ENCODE measurements at places on chromosomes 4 and X. TPM values are rescaled to one million over a fixed set of nuclear protein-coding genes. Genes with fewer than 3 reads are reported as not detected.

Gene CXCL3
- 2.7 TPM for total RNA-seq

Gene PF4V1
- total RNA-seq: not detected

Gene JADE1
- total RNA-seq: 8.5 TPM

Gene GPR143
- total RNA-seq: 0.93 TPM

Gene PPP1R2C
- not detected for total RNA-seq

Gene ANOS1
- total RNA-seq: 0.41 TPM

DNA sequence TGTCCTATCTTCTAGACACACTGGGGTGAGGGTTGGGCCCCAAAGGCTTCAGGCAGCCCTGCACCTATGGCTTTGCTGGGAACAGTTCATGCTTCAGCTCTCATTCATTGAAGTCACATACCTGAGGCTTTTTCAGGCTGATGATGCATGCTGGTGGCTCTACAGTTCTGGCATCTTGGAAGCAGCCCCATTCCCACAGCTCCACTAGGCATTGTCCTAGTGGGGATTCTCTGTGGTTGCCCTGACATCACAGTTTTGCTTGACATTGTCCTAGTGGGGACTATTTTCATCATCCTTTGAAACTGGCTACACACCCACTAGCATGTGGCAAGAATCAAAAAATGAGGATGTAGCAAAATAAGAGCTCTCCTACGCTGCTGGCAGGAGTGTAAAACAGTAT, 37.7 kb upstream of the C4orf17 start:
- no peak for DNase-seq

DNA sequence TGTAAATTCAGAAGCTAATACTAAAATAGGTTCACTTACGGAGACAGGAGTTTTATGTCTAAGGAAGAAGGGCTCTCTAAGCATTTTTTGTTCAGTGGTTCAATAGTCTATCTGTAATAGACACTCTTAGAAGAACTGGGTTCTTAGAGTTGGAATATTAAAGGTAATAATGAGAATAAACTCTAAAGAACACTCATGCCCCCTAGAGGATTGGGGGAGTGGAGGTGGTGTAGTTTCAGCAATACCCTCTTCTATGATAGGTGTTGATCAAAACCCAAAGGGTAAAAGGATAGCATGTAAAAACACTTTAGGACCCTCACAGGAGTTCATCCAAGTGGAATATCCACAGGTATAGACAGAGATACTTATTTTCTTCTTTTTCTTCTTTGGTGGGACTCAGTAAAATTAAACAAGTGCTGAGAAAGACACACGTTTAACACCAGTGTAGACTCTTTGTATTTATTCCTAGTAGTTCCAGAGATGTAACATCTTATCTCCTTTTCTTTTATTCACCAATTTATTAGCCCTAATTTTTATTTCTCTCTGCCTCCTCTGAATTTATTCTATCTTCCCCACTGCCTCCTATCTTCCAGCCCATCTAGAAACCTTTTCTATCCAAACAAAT, 25.7 kb upstream of the MND1 start:
- no peak for DNase-seq

GRCh38 chr4:10803713-10804343, 119.3 kb upstream of the CLNK start:
- no peak for DNase-seq

DNA sequence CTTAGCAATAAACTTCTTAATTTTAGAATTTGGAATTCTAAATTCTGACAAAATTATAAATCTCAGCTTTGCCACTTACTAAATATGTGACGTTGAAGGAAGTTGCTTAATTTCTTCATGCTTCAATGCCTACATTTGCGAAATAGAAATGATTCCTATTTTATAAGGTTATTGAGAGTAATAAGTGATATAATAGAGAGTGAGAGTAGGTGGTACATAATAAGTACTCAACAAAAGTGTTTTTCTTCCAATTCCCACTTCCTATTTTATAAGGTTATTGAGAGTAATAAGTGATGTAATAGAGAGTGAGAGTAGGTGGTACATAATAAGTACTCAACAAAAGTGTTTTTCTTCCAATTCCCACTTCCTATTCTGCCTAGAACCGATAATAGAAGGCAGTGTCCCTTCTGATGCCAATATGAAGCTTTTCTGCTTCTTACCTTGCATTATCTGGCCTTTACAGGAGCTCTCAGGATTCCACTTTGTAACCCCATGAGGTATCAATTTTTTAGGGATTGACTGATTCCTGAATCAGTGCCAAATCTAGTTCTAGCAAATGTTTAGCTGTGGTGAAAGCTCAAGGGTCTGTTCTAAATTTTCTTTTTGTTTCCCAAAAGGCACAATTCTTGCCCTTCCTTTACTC, 31.4 kb downstream of the VSIG4 start:
- no peak for DNase-seq

GRCh38 chr4:152094970-152095700, 334.3 kb upstream of the GATB start:
- no peak for DNase-seq

DNA sequence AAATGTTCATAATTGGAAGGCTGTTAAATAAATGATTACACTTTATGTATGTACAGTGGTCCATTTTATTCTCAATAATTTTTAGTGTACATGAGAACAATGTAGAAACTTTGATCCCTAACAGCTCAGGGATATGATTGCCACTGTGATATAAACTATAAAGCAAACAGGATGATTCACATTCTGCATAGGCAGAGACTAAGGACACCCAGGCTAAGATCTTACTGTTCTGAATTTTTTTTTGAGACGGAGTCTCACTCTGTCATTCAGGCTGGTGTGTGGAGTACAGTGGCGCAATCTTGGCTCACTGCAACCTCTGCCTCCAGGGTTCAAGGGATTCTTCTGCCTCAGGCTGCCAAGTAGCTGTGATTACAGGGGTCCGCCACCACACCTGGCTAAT, 186.6 kb downstream of the PDGFC start:
- no peak for DNase-seq

DNA sequence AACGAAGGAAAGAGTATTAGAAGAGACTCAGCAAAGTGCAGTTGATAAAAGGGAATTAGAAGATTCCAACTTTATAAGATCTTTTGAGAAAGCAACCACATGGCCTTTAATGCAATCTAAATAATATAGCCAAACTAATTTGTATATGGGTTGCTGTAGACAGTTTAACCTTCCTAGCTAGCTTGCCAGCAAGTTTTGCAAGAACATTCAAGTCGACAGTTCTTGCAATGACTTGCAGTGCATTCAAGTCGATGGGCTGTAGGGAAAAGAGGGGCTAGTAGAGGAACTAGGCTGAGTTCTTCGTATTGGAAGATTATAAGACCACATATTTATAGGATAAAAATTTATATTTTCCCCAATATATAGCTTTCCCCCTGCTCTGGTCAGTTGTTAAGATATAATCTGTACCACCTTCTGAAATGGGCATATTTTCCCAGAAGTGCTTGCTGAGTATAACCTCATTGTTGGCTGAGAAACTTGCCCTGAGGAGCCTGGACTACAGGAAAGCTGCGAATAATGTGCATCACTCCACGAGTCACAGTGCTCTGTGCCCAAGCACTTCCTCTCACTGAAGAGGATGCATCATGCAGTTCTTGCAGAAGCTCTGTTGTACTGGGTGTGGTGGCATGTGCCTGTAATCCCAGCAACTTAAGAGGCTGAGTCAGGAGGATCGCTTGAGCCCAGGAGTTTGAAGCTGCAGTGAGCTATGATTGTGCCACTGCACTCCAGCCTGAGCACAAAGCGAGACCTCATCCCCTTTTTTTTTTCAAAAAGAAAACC, 56.7 kb downstream of the DOCK11 start:
- DNase-seq: no peak

DNA sequence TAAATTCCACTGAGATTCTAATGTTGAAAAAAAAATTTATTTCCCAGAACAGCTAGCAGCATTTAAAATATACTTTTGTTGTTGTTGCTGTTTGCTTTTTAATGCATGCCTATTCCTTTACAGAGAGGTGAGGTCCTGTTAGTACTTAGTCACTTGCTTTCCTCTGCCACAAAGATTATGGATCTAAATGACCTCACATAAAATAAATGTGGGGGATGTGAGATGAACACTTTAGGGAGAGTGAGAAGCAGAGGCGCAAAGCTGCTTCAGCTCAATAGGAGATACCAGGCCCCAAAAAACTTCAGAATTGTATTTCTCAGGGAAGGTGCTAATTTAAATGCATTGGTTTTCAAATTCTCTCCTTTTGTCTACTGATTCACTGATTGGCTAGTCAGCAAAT, 4.0 kb downstream of the LDB2 start:
- no peak for DNase-seq

DNA sequence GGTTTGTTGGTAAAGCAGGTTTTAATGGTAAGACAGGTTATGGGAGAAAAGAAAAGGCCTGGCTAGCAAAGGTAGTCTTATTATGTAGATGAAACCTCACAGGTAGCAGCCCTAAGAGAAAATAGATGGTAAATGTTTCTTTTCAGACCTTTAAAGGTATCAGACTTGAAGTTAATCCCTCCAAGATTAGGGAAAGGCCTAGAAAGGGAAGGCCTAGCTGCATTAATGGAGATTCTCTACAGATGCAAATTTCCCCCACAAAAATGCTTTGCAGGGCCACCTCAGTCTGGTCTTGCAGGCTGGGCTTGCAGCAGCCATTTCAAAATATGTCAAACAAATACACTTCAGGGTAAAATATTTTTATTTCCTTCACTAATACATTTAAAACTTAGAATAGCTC, 1410.6 kb downstream of the RPA4 start:
- DNase-seq: no peak

GRCh38 chrX:65707151-65707550, 39.7 kb downstream of the MSN start:
- DNase-seq: no peak

GRCh38 chr4:71095141-71095540, 101.7 kb downstream of the DCK start:
- no peak for DNase-seq

- DNase-seq: peak; percentile 87
These were observed 27.9 kb upstream of the TMSB4X start for GRCh38 chrX:12946838-12947544.

DNA sequence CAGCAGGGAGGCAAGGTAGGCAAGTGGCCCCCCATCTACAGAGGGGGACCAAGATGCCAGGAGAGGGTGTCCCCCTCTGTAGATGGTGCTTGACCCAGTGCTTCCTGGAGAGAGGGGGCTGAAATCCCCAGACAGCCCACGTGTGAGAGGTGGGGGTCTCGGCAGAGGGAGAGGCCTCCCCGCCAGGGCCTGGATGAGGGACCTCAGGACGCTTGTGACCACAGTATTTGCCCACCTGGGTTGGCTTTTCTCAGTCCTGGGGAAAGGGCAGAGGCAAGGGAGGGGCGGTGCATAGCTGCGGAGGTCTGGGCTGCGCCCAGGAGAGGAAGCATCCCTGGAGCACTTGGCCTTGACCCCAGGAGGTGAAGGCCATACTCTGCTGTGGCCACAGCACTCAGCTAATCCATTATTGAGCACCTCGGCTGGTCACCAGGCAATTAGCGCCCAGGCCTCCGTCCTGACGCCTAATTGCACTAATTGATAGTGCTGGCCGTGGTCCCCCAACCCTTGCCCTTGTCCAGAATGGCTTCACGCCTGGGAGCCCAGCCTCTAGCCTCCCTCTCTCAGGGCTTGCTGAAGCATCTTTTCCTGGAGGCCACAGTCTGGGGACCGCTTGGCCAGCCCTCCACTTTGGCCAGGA, 30.7 kb downstream of the HMX1 start:
- DNase-seq: no peak

- DNase-seq: no peak
These were observed 77.1 kb downstream of the EVC start for GRCh38 chr4:5788144-5788543.

- no peak for DNase-seq
These were observed 115.7 kb upstream of the FAT1 start for GRCh38 chr4:186839122-186840037.

GRCh38 chr4:82282875-82283274, 90.9 kb downstream of the HNRNPD start:
- DNase-seq: no peak

- no peak for DNase-seq
These were observed 15.1 kb upstream of the TNIP2 start for GRCh38 chr4:2771264-2771663.

GRCh38 chr4:122576261-122577188, 44.3 kb downstream of the IL21 start:
- DNase-seq: no peak

DNA sequence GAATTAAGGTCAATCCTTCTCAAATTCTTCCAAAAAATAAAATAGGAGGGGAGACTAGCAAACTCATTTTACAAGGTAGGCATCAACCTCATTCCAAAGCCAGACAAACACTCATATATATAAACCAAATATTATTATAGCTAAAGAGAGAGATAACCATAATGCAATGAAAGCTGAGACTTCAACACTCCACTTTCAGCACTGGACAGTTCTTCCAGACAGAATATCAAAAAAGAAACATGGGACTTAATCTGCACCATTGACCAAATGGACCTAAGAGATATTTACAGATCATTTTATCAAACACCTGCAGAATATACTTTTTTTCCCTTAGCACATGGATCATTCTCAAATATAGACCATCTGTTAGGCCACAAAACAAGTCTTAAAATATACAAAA, 15.5 kb upstream of the EDA2R start:
- no peak for DNase-seq

GRCh38 chr4:189974056-189974455, 33.4 kb downstream of the FRG1 start:
- DNase-seq: no peak

DNA sequence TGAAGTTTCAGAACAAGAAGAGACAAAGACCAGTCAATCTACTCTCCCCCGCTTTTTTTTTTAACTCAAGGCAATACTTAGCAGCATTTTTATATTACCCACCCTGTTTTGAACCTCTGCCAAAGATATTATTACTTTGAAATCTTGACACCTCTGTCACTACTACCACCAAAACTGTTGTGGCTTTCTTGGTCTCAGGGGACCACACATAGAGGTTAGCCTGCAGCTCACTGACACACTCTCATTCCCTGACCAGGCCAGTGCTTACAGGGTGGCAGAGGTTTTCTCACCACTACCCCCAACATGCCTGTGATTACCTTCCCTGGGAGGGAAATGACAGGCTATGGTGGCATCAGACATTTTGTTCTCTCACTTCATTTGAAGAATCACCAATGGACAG, 137.4 kb upstream of the STIM2 start:
- no peak for DNase-seq

- DNase-seq: no peak
These were observed 29.6 kb upstream of the CHRNA9 start for GRCh38 chr4:40305328-40306170.

- DNase-seq: no peak
These were observed 101.5 kb downstream of the MGST2 start for GRCh38 chr4:139767168-139767567.

Measured in mucosa of descending colon (tissue), 3 donors.